ENCODE measurements at places on chromosomes 2 and 18.
A peak's percentile ranks its signal among the peaks of the same experiment; 100 is the strongest.

DNA sequence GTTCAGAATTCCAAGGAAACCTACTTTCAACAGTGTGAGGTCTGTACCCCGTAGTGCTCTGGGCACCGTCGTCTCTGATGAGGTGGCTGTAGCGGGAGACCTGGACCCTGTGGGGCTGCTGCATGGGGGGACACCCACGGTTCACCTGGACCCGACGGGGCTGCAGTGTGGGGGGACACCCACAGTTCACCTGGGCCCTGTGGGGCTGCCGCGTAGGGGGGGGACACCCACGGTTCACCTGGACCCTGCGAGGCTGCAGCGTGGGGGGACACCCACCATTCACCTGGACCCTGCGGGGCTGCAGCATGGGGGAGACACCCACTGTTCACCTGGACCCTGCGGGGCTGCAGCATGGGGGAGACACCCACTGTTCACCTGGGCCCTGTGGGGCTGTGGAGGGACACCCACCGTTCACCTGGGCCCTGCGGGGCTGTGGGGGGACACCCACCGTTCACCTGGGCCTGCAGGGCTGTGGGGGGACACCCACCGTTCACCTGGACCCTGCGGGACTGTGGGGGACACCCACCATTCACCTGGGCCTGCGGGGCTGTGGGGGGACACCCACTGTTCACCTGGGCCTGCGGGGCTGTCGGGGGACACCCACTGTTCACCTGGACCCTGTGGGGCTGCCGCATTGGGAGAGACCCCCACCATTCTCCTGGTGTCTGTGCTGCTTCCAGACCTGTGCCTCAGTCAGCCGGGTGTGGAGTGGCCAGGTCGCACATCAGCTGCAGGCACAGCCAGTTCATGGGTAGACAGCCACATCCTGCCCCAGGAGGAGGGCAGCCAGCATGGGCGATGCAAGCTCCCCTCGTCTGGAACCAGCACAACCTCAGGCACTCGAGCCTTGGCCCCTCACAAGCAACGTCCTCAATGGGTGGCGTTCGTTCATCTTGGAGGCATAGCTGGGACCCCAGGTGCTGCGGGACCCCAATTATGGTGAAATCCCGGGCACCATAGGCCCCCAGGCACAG, 114.5 kb downstream of the TMEM18 start:
- no peak for DNase-seq

DNA sequence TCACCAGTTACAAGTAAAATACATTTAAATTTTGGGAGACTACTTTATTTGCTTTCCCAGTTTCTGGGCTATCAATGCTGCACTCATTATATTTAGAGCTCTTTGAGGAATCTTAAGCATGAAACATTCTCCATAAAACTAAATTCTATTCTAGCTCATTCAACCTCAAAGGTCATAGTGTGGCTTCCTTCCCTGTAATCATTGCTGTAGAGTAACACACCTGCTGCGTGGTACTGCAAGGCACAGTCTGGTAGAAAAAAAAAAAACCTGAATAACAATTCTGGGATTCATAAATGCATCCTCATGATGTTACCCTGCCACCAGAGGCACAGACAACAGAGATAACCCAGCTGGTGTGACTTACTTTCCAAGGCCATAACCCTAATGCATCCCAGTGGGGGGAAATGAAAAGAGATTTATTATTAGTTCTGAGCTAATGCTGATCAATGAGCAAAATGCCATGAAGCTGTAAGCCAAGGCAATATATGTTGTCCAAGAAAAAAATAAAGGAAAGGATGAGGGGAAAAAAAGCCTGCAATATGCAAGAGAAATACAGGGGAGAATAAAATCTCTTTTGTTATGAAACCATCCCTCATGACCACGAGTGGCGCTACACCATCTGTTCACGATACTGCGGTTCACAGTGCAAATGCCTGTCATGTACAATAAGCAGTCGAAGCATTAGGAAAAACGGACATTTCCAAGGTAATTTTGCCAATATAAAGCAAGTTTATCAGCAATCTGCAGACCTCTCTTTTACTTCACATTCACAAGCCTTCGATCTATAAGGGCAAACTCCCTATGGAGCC, 1481.6 kb upstream of the PIK3C3 start:
- DNase-seq = no peak

- no peak for DNase-seq
Measured at GRCh38 chr18:5738526-5738925, 156.8 kb downstream of the TMEM200C start.

GRCh38 chr2:23824777-23825212, 102.1 kb downstream of the ATAD2B start:
- peak; percentile 31 for DNase-seq
